Naive thymus-derived CD8-positive, alpha-beta T cell (primary cell): ENCODE measurements at places on chromosomes 3 and 15. TPM values are rescaled to one million over a fixed set of nuclear protein-coding genes. Genes with fewer than 3 reads are reported as not detected.

- H3K27ac ChIP-seq = no peak overlapping the region
- no peak overlapping the region for H3K4me3 ChIP-seq
- no peaks in the 10 kb centered on the region for H3K4me1 ChIP-seq
- no peak for DNase-seq
Observed at GRCh38 chr3:43910750-43911149, 220.0 kb downstream of the ABHD5 start.

- DNase-seq = no peak
- H3K27ac ChIP-seq = no peak overlapping the region
- H3K36me3 ChIP-seq = no peaks in the 10 kb centered on the region
- H3K4me3 ChIP-seq = no peak overlapping the region
Observed at GRCh38 chr3:132789959-132790358, 67.8 kb upstream of the NPHP3 start.

- DNase-seq = no peak
- H3K4me1 ChIP-seq = no peaks in the 10 kb centered on the region
- H3K27ac ChIP-seq = no peak overlapping the region
- H3K4me3 ChIP-seq = no peak overlapping the region
- H3K27me3 ChIP-seq = no peaks in the 10 kb centered on the region
Observed at GRCh38 chr15:34025252-34025651, 13.8 kb downstream of the AVEN start.

DNA sequence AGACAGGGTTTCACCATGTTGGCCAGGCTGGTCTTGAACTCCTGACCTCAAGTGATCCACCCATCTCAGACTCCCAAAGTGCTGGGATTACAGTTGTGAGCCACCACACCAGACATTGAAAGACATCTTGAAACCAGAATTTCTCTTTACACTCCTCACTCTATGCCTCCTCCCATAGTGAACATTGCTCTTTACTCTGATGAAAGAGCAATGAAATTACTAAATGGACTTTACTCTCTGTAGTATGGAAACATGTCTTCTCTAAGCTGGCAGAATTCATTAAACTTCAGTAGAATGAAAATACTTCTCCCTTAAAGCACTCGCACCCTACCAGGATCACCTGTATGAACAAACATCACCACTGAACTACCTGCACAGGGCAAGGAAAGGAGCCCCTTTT, 27.8 kb upstream of the TFG start:
- H3K4me1 ChIP-seq = no peaks in the 10 kb centered on the region
- H3K4me3 ChIP-seq = no peak overlapping the region
- no peak for DNase-seq
- H3K27me3 ChIP-seq = peaks cover 8% of the 10 kb centered on the region
- peaks cover 5% of the 10 kb centered on the region for H3K36me3 ChIP-seq
- no peak overlapping the region for H3K27ac ChIP-seq

GRCh38 chr15:45810201-45810600, 175.4 kb downstream of the SQOR start:
- H3K27me3 ChIP-seq = peaks cover 12% of the 10 kb centered on the region
- no peaks in the 10 kb centered on the region for H3K4me1 ChIP-seq
- no peak overlapping the region for H3K27ac ChIP-seq
- DNase-seq = no peak
- no peak overlapping the region for H3K4me3 ChIP-seq

The WDR49 gene
- polyA plus RNA-seq = not detected

The ATRIP gene
- 13.1 TPM for polyA plus RNA-seq

The GOLGA6D gene
- not detected for polyA plus RNA-seq

The RTP3 gene
- polyA plus RNA-seq = not detected
